ENCODE measurements at places on chromosomes 2 and 18. TPM values are rescaled to one million over a fixed set of nuclear protein-coding genes. Genes with fewer than 3 reads are reported as not detected.
A peak's percentile ranks its signal among the peaks of the same experiment; 100 is the strongest.

Gene CLEC4F
- not detected for polyA plus RNA-seq

Gene LBX2
- polyA plus RNA-seq, result 1.7 TPM

Gene ACTG2
- 0.93 TPM for polyA plus RNA-seq

Gene KLHL29
- 10.0 TPM for polyA plus RNA-seq

Gene SMYD5
- 37.4 TPM for polyA plus RNA-seq

Gene ACOXL
- polyA plus RNA-seq, result 0.35 TPM

- DNase-seq, result no peak
These were observed 342.7 kb downstream of the TDRD15 start for GRCh38 chr2:21466341-21466927.

DNA sequence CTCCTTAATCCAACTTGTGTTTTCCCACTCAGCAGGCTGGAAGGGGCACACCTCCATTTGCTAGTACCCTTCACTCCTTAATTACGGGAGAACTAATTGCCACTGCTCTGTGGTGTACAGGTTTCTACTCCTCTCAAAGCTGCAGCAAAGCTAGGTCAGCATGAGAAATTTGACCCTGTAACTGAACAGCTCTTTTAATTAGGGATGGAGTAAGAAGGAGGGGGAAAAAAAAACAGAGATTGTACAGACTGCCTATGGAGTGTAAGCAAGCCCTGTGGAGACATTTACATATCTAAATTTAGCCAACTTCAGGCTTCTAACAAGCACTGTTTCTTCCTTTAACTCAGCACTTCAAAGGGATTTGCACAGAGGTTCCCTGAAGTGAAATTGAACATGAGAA, 629.7 kb upstream of the SETBP1 start:
- DNase-seq, result no peak

DNA sequence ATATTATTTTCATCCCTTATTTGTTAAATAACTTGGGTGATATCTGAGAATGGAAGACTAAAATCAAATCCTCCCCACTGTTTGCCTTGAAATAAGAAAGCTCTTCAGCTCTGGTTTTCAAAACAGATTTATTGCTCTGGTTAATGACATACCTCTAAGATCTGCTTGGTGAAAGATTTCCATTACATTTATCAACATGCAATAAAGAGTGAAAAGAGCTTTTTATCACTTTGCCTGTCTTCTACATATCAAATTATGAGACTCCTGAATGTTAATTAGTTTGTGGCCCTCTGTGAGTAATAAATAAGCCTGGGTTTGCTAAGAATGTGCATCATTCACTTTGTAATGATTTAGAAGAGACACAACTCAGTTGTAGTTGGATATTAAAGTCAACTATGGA, 115.7 kb downstream of the PRKRA start:
- no peak for DNase-seq

DNA sequence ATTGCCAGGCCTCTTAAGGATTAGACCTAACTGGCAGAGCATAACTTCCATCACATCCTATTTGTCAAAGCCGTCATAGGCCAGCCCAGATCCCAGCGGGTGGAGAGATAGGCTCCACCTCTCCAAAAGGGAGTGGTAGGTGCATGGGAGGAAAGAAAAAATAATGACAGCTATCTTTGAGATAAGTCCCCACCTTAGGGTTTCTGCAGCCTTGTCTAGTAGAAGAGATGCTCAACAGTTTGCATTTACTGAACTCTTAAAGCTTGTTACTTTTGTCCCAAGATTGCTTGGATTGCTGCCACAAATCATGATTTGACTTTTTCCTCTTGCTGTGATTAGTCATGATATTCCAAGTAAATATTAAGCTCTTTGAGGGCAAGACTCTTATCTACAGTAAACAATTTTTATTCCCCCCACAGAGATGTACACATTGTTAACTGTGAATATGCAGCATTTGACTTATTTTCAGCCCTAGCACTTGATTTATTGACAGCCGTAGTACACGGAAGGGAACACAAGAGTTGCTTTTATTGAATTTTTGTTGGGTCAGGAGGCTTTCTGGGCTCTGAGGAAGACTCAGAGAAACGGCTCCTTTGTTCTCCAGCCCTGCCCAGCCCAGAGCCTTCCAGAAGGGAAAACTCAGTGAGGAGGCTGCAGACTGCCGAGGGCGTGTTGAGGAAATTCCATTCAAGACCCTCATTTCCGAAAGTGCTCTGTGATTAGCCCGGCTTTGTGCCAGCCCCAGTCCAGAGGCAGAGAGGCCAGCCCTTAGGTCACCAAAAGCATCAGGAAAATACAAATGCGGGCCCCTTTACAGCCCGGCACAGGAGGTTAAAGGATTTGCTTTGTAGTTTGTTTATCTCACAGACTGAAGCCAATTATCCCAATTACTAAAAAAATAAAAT, 75.5 kb upstream of the ZNF532 start:
- DNase-seq, result peak; percentile 67

DNA sequence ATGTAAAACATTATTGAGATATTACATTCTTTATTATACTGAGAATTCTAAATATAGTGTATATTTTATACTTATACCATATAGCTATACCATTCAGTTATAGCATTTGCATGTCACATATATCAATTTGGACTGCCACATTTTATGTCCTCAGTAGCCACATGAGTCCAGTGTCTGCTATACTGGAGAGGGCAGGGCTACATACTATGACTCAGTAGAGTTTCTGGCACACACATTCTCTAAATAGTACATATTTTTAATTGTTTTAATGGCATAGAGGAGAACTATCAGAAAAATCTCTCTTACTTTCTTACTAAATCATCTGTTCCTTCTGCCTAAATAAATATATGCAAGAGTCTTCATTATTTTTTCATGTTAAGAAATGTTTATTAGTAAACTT, 55.4 kb upstream of the COL5A2 start:
- DNase-seq, result no peak
